ENCODE measurements at places on chromosomes 16 and 17.

GRCh38 chr16:1089439-1089821 is 6.6 kb downstream of the C1QTNF8 start:
- no peak for DNase-seq

DNA sequence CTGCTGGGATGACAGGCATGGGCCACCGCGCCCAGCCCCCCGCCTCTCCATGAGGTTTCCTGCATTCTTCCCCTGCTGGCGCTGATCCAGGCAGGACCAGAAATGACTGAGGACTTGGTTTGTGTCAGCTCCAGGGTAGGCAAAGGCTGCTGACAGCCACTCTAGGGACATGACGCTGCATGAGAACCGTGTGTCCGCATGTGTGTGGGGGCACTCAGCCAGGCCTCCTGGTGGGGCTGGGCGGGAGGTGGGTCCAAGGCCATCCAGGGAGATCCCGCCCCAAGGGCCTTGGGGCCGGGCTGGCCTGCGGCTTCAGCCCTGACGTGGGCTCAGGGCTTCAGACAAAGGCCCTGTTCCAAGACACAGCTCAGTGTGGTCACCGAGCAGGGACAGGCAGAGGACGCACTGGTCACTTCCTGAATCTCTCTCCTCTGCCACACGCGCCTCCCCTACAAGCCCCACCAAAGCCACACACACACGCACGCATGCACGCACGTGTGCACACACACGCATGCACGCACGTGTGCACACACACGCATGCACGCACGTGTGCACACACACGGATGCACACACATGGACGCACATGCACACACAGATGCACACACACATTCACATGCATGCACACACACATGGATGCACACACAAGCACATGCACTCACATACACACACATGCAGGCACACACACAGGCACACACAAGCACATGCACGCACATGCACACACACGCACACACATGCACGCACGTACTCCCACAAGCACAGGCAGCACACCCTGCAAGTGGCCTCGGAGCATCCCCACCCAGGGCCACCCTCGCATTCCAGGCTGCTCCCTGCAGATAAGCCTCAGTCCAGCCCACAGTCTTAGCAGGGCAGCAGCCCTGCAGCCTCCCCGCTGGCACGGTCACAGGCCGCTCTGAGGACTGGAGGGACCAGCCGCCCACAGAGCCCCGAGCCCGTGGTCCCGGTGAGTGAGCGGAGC is 5.3 kb upstream of the TMEM204 start:
- DNase-seq: no peak

DNA sequence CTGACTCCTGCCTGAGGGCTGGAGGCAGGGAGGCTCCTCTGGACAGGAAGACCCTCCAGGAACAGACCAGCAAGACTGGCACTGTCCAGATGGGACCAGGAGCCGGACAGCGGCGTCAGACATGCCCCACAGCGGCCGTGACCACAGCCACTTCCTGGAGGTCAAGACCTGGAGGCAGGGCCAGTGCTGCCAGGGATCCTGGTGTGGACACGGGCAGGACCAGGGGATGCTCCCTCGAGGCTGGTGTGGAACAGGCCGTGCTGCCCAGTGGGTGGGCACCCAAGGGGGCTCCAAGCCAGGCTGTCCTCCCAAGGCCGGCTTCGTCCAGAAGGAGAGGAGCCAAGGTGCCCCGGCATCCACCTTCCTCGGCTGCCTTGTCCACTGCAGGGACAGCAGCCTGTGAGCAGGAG is 4.5 kb upstream of the CCDC57 start:
- no peak for DNase-seq

- no peak for DNase-seq
Observed at GRCh38 chr16:88973007-88973410, 4.0 kb downstream of the CBFA2T3 start.

- no peak for DNase-seq
Observed at GRCh38 chr16:86048221-86048620, 149.3 kb downstream of the IRF8 start.

DNA sequence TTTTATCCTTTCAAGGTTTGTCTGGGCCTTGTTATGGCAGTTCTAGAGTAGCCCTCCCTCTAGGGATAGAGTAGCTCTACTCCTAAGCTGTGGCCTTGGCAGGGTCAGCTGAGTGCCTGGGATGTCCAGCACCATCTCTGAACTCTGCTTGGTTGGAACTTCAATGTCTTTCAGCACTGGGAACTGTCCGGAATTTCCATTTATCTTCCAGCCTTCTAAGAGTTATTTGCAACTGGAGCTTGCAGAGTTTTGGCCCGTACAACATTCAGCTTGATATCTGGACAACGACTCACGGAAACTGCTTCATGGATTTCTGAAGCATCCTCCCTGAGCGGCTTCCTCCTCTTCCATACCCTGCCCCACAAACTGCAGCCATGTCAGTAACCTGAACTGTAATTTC is 22.9 kb downstream of the MMD start:
- DNase-seq: no peak

DNA sequence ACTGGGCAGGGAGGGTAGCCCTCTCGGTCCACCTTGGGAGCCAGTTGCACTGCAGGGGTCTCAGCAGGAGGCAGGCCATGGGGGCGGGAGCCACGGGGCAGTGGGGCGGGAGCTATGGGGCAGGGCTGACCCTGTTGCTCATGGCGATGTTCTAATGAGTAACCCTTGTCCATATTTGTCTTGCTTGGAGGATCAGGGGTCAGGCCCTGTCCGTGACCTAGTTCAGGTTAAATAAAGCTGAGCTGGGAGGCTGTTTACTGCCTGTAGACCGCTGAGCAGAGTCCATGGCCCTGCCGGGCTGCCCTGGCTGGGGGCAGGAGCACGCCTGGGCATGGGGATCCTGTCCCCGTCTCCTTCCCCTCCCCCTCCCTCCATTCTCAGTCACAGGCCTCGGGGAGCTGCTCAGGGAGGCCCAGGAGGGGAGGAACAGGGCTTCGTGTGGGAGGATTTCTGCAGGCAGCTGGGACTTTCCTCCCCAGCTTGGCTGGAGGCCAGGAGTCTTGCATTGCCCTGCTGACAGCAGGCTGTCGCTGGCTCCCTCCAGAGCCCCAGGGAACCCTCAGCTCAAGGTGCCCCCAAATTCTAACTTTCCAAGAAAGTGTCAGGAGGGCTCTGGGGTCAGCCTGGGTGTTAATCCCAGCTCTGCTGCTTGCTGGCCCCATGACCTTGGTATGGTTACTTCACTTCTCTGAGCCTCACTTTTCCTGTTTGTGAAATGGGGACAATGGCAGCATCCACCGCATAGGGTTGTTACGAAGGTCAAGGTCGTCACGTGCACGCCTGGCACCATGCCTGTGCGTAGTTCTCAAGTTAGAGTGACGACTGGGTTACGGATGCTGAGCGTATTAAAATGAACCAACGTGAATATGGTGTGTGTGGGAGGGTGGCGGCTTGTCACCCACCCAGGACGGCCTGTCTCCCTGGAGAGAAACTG is 6.1 kb upstream of the SERPINF2 start:
- no peak for DNase-seq

All from activated CD8-positive, alpha-beta memory T cell treated with anti-CD3 and anti-CD28 coated beads for 1 hour (primary cell).